Hematopoietic multipotent progenitor cell treated with erythropoietin and hydrocortisone succinate and interleukin-3 and kit ligand, for 4 days (in vitro differentiated cells): ENCODE measurements at places on chromosomes 5 and 9.
A peak's percentile ranks its signal among the peaks of the same experiment; 100 is the strongest.

DNA sequence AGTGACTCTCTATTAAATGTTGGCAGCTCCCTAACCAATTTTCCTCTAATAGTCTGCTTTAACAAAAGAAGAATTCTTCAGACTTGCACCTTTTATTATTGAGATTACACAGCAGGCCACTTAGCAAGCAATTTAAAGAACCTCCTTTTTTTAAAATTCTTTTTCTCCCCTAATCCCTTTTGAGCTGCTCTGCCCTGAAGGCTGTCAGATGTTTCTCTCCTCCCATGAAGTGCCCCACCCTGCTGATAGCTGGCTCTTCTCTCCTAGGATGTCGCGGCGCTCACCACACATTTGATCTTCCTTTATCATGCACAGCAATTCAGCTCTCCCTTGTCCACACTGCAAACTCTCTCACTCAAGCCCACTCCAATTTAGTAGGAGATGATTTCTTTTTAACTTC, 1471.1 kb upstream of the ACO1 start:
- no peak for DNase-seq

DNA sequence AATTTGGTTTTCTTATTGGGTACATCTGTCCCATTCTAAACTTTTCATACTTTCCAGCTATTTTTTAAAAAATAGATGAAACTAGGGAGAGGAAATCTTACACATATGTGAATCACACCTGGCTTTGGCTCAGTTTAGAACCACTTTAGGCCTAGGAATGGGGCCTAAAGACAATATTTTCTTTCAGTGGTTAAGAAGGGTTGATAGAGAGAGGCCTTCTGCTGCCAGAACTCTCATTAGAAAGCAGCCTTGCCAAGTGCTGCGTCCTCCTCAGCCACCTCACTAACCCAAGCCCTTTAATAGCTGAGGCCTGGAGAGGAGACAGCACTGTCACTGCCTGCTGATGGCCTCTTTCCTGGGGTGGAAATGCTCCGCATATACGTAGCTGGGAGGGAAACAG, 167.5 kb downstream of the SAXO1 start:
- DNase-seq: no peak

- no peak for DNase-seq
Observed at GRCh38 chr9:126626926-126627233, 13.2 kb downstream of the LMX1B start.

- peak; percentile 84 for DNase-seq
Observed at GRCh38 chr5:28766565-28767158, 1728.3 kb upstream of the CDH9 start.

GRCh38 chr5:956941-957747, 51.5 kb upstream of the NKD2 start:
- DNase-seq: peak; percentile 38

DNA sequence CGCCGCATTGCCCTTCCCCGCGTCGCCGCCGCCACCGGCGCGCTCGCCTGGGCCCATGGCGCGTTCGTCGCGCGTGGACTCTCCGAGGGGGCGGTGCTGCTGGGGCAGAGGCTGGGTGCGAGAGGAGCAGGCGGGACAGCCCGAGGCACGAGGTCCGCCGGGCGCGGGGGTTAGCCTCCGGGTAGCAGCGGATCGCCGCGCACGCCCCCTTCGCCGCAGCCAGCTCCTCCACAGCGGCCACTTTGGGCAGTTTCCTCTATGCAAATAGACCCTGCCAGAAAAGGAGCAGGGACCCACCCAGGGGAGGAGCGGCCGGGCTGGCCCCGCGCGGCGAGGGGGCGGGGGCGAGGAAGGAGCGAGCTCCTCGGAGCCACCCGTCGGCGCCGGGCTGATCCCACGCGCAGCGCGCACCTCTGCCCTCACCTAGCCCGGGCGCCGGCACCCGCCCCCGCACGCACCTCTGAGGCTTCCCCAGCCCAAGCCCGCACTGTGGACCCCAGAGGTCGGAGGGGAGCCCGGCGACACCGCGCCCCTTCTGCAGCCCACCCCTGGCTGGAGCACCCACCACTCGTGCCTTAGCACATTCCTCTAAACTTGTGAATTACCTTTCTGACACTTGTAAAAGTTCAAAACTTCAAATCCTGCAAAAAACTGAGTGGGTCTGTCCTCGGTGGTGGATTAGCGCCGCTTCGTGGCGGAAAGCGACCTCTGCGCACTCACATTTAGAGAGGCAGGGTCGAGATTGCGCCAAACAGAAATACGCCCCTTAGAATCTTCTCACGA, at the start of gene COL23A1:
TSS of gene COL23A1 (minus strand) at position 253 of the 783 bp plus-strand sequence.
- DNase-seq: peak; percentile 79

DNA sequence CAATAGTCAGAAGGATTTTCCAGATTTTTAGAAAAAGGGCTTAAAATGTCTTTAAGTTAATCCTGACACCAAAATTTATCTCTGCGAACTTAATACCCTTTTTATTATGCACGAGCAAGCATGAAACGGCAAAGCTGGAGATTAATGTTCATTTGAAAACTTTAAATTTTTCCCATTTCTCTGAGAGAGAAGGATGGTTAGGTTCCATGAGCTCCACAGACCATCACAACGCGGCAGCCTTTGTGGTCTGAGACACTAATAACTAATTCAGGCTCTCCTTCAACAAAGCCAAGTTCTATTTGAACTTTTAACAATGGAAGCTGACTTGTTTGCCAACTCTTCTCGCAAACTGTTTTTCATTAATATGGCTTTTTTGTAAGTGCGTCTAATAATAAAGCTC, 94.7 kb downstream of the MYO10 start:
- no peak for DNase-seq

DNA sequence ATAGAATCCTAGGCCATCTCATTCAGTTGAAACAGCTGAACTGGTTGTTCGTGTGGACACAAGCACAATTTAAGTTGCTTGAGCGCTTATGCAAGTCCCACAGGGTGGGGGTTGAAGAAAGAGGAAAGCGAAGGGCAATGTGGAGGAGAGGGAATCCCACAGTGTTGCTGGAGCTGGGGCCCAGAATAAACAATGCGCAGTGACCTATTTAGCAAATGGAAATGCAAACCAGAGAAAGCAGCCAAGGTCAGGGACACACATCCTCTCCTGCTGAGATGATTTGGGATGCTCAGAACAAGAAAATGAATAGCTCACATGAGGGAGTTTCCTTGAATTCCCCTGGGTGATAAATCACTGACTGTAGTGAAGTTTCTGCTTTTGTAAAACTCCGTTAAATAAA, 838.3 kb downstream of the TLE4 start:
- DNase-seq: no peak

- no peak for DNase-seq
Observed at GRCh38 chr9:5292141-5292540, 12.4 kb downstream of the RLN2 start.

DNA sequence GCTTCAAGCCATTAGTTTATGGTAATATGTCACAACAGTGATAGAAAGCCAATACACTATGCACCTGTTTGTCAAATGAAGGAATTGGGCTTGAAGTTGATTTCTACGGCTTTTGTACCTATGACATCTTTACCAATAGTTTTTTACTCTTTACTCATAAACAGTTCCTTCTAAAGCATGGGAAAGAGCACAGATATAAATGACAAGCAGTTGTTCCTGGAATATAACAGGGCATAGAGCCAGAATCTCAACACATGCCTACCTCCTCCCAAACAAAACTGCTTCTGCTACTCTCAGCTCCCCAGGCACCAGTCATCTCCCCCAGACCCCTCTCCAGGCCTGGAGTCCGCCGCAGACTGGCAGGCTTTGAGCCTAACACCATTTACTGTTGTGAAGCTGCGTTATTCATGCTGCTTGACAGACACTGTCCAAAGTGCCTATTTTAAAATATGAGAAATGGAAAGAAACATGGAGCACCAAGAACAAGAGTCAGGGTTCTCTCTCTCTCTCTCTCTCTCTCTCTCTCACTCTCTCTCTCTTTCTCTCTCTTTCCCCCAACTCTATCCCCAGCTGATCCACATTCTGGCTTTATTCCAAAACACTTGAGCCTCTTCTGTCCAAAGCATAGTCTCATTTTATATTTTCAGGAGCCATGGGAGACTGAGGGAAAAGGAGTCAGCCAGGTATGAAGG, 111.6 kb downstream of the ADRB2 start:
- no peak for DNase-seq

GRCh38 chr5:134813407-134813806, 32.4 kb upstream of the C5orf24 start:
- peak; percentile 14 for DNase-seq

DNA sequence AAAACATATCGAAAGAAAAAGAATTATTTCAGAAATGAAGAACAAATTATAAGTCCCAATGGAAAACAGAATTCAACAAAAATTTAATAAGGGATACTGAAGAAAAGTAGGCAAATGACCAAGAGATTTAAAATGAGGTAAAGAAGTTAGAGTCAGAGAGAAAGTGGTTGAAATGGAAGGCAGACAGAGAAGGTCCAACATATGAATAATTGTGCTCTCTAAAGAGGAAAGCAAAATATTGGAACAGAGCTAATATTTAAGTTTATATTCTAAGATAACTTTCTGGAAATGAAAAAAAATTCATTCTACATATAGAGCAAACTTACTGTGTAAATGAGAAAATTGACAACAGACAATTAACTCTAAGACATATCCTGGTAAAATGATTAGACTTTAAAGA, 94.1 kb downstream of the PTCH1 start:
- DNase-seq: no peak

GRCh38 chr5:60712950-60713349, 13.0 kb upstream of the DEPDC1B start:
- no peak for DNase-seq

DNA sequence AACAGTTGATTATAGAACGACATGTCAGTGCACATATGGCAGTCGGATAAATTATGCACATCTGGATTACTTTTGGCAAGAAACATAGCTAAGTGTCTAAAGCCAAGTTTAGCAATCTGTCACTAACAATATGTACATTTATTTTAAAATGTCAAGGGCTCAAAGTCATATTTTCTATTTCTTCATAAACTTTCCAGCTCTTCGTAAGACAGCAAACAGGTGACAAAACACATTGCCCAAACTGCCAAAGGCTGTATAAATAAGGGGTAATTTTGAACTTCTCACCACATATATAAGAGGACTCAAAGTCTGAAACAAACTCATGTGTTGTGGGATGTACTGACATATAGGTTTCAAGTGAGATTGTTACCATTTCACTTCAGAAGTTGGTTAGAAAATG, 237.2 kb downstream of the ARL15 start:
- DNase-seq: no peak

DNA sequence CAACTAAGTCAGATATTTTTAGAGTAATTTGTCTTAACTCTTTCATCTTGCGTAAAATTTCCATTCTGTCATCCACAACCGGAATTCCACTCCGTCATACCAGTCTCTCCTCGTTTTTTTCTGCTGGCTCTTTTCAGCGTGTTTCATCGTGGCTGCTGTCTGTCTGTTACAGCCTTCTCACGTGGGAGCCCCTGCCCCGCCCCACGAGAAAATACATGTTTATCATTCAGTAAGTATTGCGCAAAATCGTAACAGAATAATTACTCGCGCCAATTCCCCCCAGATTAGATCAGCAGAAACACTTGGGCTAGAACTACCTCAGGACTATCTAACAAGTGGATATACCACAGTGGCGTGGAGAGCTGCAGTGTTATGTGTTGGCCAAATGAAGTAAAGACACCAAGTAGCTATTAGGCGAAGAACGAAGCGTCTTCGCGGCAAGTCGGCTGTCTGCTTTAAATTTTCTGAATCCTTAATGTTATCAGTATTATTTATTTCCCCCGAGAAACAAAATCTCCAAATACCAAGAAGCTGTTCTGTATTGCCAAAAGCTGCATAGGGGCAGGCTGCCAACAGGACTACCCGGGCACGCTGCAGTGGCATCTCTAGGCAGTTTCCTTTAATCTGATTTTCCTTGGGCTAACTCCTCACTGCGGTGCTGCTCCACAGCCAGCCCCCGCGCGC, 566 bp upstream of the FOCAD start:
- peak; percentile 83 for DNase-seq

DNA sequence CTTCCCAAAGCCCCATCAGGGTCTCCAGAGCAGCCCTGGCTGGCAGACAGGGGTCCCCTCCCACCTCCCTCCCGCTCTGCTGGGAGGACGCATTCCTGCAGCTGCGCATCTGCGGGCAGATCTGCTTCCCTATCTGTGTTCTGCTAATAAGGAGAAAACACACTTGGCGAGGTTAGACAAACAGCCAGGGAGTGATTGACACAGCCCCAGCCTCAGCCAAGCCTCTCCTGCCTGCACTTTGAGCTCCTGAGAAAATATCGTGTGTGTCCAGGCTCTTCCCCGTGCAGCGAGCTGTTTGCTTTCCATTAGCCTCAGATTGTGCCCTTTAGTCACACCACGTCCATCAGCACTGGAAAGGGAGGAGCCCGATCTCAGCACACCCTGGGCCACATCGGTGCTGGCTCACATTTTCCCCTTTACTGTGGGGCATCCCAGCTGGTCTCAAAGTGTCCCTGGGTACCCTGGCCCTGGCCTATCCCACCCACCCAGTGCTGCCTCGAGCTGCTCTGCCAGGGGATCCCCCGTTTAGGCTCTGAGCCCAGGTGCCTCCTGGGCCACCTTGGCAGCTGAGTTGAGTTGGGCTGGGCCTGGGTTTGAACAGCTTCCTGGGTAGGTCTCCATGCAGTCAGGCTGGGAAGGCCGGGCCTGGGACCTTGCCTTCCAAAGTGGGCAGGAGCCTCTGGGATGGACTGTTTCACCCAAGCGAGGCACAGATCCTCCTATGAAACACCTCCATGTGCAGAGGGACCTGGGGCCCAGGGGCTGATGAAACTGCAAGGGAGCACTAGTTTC, 61.1 kb downstream of the BARX1 start:
- DNase-seq: no peak

DNA sequence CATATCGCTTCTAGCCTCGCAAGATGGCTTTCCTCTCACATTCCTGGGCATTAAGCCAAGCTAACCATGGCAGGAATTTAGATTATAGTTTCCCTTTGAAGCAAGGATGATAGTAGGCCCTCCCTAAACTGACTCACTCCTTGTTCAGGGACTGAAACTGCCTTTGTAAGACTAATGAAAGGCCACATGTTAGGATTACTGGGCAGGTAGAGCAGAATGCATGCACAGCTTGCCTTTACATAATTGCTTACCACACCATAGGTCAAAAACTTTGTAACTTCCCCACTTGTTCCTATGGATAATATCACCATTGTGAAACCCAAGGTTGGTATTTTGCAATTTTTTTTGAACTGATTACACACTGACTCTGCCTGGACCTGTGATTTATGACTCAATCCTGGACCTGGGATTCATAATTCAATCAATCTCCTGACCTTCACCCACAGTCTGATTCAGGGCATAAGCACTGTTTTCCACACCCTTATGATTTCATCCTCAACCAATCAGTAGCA, 41.0 kb upstream of the PRDM9 start:
- no peak for DNase-seq

- no peak for DNase-seq
Observed at GRCh38 chr9:133875131-133875530, 117.0 kb downstream of the VAV2 start.

DNA sequence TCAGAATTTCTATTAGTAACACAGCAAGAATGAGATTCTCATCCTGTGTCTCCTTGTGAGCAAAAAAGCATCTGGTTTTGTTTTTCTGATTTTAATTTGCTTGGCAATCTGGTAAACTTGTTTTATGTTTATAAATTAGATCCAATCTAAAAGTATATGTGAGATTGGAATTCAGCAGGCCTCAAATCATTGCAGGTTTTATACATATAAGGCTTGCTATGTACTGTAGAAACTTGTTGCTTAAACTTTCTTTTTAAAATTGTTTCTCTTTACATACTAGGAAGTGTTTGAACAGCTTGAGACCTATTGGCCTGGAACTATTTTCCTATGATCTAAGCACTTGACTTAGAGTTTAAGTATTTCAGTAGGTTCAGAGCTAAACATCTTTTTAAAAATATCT, 1037.8 kb downstream of the NR2F1-AS1 start:
- no peak for DNase-seq

GRCh38 chr9:16752601-16753000, 117.9 kb downstream of the BNC2 start:
- no peak for DNase-seq

- DNase-seq: no peak
Observed at GRCh38 chr5:64594025-64594424, 88.2 kb downstream of the RGS7BP start.
